ENCODE measurements at places on chromosomes 4 and X.

DNA sequence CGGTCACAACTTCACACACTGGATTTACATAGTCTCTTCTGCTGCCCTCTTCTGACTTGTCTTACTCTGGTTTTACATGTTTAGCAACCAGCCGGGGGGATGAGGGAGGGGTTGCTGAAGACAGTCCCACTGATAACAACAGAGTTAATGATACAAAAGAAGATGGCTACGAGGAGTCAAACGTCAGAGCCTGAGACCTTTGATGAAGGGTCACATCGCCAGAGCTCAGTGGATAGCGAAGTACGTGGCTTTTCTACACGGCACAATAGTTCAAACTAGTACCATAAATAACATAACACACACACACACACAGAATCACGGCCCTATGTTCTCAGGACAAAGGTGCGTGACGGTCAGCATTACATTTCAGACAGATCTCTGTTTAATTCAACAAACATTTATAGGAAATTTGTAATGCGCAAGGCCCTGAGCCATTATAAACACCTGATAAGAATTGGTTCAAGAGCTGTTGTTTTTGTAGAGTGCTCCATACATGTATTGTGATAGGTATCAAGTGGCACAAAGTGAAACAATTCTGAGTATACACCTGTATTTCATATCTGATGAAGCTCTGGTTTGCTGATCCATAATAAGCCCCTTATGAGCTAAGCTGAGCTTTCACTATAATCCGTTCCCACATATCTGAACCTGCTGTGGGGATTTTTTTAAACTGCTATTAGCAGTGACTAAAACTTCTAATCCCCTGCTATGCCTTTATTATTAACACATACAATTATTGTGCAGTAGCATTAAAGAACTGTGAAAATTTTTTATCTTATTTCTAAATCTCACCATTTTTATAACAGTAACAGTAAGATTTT is 100.0 kb downstream of the NR3C2 start:
- no peak for DNase-seq

DNA sequence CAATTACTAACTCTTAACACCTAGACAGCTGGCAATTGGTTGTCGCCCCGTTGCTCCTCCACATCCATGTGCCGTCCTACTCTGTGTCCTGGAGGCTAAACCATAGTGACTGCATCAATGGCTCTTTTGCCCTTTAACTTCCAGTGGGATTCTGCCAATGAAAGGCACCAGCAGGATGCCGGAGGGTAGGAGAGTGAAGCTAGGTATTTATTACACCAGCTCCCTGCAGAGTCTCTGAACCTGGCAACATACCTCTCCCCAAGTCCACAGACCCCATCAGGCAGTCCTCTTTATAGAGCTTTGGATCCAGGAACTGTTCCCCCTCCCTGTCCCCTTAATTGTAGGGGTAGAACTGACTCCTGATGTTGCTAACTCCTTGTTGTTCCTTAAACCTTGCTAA is 426.8 kb downstream of the HNRNPD start:
- no peak for DNase-seq

GRCh38 chr4:20487852-20488251 is 212.4 kb upstream of the PACRGL start:
- DNase-seq, result no peak

GRCh38 chr4:123922847-123923246 is 526.3 kb downstream of the SPRY1 start:
- no peak for DNase-seq

DNA sequence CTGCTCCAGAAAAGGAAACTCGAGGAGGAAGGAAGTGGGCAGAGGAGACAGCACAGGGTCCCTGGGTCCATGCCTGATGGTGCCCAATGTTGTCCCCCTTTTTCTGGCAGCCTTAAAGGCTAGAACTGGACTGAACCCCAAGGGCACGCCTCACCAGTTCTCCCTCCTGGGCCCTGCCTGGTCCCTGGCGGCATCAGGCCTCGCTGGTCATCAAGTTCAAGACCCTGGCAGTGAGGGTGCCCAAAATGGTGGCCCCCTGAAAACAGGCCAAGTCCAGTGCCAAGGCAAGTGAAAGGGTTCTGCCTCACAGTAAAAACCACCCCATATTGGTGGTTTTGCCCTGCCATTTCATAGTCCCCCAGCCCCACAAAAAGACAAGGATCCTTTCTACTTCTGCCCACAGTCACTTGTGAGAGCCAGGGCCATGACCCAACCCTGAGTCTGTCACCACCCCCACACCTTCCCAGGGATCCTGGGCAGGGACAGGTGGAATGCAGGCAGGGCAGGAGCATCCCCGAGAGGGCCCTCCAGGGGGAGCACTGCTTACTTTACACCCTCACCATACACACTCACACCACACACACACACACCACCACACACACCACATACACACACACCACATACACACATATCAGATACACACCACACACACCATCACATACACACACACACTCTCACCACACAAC is 107.6 kb downstream of the DCTD start:
- DNase-seq, result no peak

GRCh38 chr4:184433258-184433892 is 41.0 kb downstream of the IRF2 start:
- no peak for DNase-seq

- no peak for DNase-seq
These were observed 165.5 kb downstream of the PRR32 start for GRCh38 chrX:126985027-126985426.

DNA sequence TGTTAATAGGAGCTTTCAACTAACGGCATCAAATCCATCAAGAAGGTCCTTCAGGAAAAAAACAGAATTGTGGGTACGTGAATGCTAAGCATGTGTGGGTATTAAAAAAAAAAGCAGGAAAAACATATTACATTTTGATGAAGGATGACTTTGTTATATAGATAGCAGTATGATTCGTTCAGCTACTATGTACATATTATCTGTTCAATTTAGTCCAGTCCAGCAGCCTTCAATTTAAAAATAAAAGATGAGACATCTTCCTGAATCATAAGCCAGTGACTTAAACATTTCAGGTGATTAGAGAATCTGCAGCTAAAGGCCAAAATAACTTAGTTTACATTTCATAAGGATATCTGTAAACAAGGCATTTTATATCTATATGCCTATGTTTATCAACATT is 63.4 kb downstream of the LCORL start:
- DNase-seq, result no peak

DNA sequence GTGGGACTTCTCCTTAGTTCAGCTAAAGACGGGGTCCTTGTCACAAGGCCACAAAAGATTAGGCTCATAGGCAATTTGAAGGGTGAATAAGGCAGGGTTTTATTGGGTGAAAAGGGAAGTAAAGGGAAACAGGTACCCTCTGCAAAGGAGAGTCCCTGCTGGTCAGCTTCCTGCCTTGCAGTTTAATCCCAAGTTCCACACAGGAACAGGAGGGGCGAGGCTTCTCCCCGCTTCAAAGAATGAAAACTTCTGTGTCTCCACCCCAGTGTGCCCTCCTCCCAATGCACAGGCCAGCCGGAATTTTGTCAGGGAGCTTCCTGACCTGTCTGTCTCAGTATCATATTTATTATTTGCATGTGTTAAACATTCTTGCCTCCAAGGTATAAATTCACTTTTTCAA is 37.1 kb downstream of the ITM2A start:
- no peak for DNase-seq

DNA sequence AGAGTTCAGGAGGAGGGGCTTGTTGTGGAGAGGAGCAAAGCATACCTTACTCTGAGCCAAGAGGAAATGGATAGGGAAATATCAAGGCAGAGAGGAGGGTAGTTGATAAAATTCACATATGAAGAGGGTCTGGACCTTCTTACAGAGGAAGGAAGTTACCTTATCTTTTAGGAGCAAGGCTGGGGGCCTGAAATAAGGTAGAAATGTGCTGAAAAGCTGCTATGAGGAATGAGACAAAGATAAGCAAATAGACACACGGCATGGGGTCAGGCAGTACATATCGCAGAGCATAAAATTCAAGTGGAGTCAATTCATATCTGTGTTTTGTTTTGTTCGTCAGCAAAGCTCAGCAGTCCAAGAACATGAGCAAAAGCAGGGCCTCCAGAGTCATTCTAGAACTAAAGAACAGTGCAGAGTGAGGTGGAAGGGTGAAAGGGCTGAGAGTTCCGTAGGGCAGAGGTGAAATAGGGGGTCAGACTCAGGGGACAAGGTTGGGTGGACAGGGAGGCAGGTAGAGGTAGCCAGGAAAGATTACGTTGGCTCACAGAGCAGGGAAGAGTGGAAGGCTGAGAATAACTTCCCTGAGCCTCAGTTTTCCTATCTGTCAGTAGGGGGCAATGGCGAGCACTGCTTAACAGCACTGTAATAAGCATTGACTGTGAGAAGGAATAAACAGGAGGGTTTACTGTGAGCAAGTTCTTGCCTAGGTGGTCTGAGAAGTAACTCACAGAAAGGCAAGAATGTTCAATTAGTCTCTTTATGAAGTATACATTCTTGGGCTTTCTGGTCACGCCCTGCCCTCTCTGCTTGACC is 9.2 kb downstream of the VSIG4 start:
- DNase-seq, result no peak

- DNase-seq, result no peak
These were observed 89.1 kb downstream of the DCAF8L2 start for GRCh38 chrX:27679281-27679680.

- DNase-seq, result no peak
These were observed 125.7 kb downstream of the EIF4E start for GRCh38 chr4:98803251-98803650.

DNA sequence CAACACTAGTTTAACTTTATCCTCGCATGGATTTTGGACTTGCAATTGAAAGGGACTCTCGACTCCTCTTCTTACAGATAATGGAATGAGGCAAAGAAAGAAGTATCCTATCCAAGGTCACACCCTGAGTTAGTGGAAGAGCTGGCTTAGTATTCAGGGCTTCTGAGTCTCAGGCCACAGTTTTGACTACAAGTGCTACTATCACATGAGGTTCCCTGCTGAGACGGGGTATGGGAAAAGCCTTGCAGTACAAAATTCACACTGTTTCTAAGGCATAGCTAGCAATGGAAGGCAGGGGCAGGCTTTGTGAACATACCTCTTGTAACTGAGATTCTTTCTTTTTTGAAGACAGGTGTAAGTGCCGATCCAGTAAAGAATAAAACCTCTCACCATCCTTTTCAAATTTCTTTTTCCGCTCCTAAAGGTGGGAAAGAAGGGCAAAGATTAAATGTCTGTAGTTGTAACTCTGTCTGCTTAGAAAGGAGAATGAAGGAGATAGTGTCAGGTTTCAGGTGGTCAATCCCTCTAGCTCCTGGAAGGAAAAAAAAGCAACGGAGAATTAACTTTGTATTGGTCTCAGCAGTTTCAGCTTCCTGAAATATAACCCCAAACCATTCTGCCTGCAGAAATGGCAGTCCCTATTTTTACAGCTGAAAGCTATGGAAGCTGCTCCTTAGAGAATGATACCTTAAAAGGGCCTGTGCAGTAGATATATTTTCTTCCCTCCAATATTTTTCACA is 199.0 kb downstream of the OPHN1 start:
- DNase-seq, result no peak

GRCh38 chr4:59987289-59987688 is 1212.8 kb upstream of the ADGRL3 start:
- DNase-seq, result no peak

DNA sequence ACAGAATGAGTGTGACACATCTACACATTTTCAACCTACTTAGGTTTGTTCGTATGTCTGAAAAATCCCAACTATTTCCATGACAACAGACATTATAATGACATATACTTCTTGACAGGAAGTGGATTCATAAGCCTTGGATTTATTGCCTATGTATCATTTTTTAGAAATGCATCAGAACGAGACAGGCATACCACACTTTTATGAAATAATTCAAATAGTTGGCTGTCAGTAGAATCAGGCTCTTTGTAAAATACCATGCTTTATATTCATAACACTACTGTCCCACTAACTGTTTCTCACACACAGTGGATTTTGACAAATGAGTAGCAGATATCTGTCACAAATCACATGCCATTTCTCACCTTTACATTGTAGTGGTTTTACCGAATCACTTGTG is 173.2 kb downstream of the BEND2 start:
- no peak for DNase-seq

GRCh38 chr4:118586357-118586790 is 98.8 kb upstream of the METTL14 start:
- DNase-seq, result no peak

DNA sequence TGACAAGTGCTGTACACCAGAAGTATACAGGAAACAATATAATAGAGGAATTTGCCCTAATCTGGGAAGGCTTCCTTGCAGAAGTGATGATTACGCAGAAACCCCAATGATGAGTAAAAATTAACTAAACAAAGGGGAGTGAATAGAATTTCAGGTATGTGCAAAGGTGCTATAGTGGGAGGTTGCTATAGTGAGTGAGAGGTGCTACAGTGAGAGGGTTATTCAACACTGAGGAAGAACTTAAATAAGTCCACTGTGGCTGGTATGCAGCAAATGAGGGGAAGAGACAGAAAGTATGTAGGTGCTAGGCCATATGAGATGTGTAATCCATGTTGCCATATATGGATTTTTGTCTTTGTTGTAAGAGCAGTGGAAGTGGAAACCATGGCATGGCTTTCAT is 69.5 kb downstream of the TRIM2 start:
- DNase-seq, result no peak

GRCh38 chr4:152696764-152697261 is 17.0 kb upstream of the TMEM154 start:
- no peak for DNase-seq

DNA sequence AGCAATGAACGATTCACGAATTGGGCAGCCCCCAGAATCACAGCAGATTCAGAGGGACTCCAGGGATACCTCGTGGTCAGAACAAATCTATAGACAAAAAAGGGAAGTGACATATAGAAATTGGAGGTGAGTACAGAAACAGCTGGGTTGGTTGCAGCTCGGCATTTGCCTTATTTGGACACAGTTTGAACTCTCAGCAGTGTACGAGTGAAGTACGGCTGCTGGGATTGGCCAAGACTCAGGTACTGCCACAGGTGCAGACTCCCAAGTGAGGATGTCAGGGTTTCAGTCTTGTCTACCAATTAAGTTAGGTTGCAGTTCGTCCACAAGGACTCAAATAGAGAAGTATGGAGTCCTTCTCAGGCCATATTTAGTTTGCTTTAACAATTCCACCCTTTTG is 28.2 kb downstream of the HTT-AS start:
- no peak for DNase-seq

DNA sequence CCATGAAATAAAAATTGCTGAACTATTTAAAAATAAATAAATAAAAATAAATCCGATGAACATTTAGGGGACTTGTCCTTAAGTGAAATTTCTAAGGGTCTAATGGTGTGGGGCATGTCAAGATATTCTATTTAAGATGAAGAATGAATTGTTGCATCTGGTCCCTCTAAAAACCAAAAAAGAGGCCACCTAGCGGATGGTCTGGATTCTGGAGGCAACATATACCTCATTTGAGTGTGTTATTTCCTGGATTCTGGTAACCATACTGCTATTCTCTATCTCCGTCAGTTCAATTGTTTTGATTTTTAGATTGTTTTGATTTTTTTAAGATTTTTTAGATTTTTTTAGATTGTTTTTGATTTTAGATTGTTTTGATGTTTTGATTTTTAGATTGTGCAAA is 28.3 kb downstream of the AGTR2 start:
- DNase-seq, result no peak

GRCh38 chr4:5796976-5797375 is 86.0 kb downstream of the EVC start:
- no peak for DNase-seq

GRCh38 chr4:2820216-2820982 is 23.2 kb upstream of the ADD1 start:
- no peak for DNase-seq

All from NCI-H1092 treated with DMSO at 0.1 percent for 48 hours (cell line).